ENCODE measurements at places on chromosomes 1 and 21.

- DNase-seq: no peak
These were observed 596.3 kb upstream of the CHRM3 start for GRCh38 chr1:238789916-238790667.

DNA sequence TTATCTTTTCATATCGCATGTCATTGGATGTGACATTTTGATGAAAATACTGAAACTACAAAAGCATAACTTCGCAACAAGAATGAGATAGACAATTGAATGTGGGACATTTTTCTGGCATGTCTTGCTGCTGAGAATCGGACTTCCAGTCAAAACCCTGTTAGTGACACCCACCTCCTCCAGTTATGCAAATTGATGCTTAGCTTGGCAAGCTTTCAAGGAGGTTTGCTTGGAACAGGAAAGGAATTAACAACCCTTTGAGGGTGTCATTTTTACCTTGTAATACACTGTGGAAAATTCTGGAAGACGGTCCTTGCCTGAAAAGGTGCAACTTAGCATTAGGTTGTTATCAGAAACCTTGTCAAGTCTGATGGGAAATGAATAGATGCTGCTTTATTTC is 38.8 kb upstream of the FAM3B start:
- no peak for DNase-seq

- no peak for DNase-seq
These were observed 165.3 kb upstream of the DPYD start for GRCh38 chr1:98086156-98086555.

GRCh38 chr1:41874151-41874719 is 44.5 kb downstream of the HIVEP3 start:
- no peak for DNase-seq
